ENCODE measurements at places on chromosomes 7 and 10.

DNA sequence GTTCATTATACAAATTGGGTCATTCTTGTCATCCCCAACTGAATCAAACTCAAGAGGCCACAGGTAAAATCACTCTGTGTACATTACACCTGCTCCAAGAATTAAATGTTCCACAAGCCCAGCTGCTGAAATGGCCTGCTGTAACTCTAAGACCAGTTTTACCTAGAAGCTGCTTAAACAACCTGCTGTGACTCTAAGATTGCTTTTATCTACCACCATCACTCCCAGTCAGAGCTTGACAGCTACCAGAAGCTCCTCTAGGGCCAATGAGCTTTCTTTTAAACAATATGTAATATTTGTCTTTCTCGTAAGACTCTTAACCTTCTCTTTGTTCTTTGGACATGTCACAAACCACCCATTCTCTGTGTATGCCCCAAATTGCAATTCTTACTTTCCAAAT lies 141.8 kb upstream of the LRGUK start:
- no peak for DNase-seq

DNA sequence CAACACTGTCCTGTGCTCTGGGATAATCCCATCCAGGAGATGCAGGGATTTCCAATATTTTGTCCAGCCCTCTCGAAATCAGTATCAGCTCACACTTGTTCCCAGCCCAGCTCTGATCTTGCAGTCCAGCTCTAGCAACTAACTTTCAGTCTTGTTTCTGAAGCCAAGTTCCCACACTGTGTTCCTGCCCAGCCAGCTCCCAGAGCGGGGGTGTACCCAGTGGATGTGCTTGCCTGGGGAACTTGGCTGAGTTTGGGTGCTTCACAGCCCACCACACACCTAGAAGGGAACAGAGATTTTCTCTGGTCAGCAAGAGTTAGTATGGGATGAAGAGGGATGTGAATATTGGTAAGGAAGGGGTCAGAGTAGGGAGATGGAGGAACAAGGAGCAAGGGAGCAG lies 57.5 kb upstream of the RAPGEF5 start:
- no peak for DNase-seq

- DNase-seq = no peak
These were observed 101.9 kb upstream of the PRSS58 start for GRCh38 chr7:142359694-142360279.

DNA sequence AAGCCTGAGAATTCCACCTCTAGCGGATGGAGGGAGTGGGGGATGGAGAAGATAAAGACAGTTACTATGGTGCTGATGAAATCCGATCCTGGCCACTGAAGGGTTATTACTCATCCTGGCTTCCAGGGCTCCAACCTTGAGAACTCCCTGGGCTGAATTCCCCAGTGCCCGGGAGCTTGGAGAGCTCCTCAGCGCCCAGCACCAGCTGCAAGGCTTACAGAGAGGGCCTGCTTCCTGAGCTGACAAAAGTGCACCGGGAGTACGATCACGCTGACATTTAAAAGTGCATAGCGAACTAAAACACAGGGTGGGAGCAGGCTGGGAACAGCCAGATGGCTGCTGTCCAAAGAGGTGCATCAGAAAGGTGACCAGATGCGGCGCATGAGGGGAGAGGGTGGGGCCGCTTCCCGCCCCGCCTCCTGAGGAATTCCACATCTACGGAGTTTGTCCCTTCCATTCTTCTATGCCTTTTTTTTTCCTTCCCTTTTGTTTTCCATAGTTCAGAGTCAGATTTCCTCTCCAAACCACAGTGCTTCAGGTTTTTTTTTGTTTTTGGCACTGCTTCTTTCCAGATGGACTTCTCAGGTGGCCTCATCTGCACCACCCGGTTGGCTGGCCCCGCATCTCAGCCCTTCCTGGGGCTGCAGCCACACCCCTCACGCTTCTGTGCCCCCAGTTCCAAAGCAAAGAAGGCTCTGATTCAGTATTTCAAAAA lies 62.4 kb upstream of the MKRN1 start:
- DNase-seq = peak; percentile 98

DNA sequence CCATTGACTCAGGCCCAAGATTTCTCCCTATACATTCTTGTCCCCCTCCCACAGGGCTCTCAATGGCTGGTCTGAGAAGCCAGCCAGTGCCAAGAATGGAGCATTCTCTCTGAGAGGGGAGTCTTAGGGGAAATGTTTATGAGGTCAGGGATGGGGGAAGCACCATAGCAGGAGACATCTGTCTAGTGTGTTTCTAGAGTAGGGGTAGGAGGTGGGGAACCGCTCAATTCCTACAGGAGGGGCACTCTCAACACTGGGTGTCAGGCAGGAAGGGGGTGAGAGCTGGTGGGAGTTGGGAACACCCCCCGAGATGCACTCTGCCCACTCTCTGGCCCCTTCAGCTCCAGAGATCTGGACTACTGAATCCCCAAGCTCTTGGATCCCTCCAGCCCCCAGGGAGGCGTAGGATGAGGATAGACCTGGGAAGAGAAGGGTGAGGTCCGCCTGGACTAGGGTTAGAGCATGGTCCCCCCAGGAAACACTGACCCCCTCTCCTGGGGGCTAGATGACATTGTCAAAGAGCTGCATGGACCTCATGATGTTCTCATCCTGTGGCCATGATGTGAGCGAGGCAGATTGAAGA lies 8.7 kb upstream of the OGA start:
- no peak for DNase-seq

- DNase-seq = no peak
These were observed 14.8 kb downstream of the AKR1D1 start for GRCh38 chr7:138091032-138091431.

DNA sequence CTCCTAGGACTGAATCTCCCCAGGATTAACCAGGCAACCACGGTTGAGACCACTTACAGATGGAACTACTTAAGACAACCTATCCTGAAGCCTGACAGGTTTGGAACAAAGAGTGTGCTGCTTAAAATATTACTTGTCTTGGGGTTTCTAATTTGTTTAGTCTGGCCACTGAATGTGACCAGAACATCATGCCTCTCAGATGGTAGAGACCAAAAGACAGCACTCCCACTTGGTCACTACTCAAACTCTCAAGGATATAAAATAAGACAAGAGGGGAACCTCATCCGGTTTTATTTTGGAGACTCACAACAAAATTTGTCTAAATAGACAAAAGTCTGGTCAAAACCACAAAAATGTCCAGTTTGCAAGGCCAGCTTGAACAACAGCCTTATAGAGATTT lies 15.3 kb downstream of the MRPL32 start:
- no peak for DNase-seq

Measured in iPS DF 19.7 (cell line).